Suprapubic skin (tissue), 4 donors: ENCODE measurements at places on chromosomes 12 and 14. TPM values are rescaled to one million over a fixed set of nuclear protein-coding genes. Genes with fewer than 3 reads are reported as not detected.

DNA sequence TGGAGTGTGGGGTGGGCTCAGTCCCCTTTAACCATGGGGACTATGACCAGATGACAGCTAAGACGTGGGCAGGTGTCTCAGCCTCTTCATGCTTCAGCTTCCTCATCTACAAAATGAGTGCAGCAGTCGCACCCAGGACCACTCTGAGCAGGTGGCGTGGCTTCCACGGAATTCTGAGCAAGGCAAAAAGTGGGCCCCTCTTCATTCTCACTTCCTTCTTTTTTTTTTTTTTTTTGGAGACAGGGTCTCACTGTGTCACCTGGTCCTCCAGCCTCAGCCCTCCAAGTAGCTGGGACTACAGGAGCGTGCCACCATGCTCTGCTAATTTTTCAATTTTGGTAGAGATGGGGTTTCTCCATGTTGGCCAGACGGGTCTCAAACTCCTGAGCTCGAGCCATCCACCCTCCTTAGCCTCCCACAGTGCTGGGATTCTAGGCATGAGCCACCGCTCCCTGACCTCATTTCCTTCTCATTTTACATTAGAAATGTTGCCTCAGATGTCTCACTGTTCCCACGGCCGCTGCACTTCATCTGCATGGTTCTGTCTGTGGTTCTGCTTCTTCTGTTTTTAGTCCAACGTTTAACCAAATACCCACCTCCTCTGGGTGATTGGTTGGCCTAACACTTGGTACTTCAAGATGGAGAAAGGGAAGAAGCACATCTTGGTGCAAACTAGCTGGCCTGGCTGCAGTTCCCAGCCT, 41.3 kb upstream of the BCL7A start:
- no peak for DNase-seq
- H3K4me3 ChIP-seq = no peak overlapping the region
- H3K4me1 ChIP-seq = no peaks in the 10 kb centered on the region
- H3K27me3 ChIP-seq = no peaks in the 10 kb centered on the region
- no peak overlapping the region for H3K27ac ChIP-seq

- H3K4me1 ChIP-seq = no peaks in the 10 kb centered on the region
- no peaks in the 10 kb centered on the region for H3K27me3 ChIP-seq
- H3K4me3 ChIP-seq = no peak overlapping the region
- H3K27ac ChIP-seq = no peak overlapping the region
- no peaks in the 10 kb centered on the region for H3K36me3 ChIP-seq
- DNase-seq = no peak
These were observed 69.4 kb downstream of the CD163L1 start for GRCh38 chr12:7374423-7375144.

DNA sequence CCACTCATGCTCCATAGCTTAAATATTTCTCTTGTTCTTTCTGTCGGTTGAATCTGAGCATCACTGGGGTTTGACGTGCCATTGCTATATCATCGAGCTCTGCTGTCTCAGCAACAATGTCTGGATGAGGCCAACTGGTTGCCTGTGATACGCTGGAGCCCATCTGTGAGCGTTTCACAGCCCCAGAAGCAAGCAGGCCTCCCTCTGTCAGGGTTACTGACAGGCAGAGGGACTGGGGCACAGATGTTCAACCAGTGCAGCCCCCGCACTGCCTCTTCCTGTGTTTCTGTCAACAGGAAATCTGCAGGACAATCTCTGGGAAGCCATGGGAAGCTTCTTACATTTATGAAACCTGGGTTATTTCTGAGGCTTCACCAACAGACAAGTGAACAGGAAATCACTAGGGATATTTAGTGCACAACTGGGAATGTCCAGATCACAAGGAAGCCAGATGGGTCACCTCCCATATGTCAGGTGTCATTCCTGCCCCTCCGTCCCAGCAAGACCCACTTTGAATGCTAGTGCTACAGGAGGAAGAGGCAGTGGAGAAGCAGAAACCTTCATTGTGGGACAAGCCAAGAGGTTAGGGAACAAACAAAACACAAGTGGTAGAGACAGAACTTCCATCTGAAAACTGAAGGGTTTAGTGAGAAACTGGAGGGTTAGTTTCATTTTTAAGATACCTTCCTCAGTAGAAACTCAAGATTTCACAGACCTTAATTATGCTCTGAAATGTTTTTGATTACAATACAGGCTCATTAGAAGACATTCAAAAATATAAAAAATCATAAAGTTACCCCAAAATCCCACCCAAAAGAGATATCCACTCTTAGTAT, 24.1 kb downstream of the DMAC2L start:
- H3K4me3 ChIP-seq = no peak overlapping the region
- peak overlapping the region; percentile 49 for H3K27ac ChIP-seq
- H3K4me1 ChIP-seq = peaks cover 27% of the 10 kb centered on the region
- no peaks in the 10 kb centered on the region for H3K27me3 ChIP-seq
- peaks cover 7% of the 10 kb centered on the region for H3K36me3 ChIP-seq

The TSPAN19 gene
- not detected for total RNA-seq

The OTOGL gene
- 0.79 TPM for total RNA-seq
